Mesothelial cell of epicardium (in vitro differentiated cells): ENCODE measurements at places on chromosomes 5 and 9. TPM values are rescaled to one million over a fixed set of nuclear protein-coding genes. Genes with fewer than 3 reads are reported as not detected.

RORB gene
- 0.16 to 0.43 TPM (median 0.38 TPM) in 3 replicates for total RNA-seq

CD14 gene
- total RNA-seq = 0.34 to 0.63 TPM (median 0.35 TPM) in 3 replicates

PHF24 gene
- total RNA-seq = 0.62 to 0.99 TPM (median 0.83 TPM) in 3 replicates

DTWD2 gene
- 8.2 to 9.3 TPM (median 9.1 TPM) in 3 replicates for total RNA-seq
